ENCODE measurements at places on chromosomes 7 and 10.

DNA sequence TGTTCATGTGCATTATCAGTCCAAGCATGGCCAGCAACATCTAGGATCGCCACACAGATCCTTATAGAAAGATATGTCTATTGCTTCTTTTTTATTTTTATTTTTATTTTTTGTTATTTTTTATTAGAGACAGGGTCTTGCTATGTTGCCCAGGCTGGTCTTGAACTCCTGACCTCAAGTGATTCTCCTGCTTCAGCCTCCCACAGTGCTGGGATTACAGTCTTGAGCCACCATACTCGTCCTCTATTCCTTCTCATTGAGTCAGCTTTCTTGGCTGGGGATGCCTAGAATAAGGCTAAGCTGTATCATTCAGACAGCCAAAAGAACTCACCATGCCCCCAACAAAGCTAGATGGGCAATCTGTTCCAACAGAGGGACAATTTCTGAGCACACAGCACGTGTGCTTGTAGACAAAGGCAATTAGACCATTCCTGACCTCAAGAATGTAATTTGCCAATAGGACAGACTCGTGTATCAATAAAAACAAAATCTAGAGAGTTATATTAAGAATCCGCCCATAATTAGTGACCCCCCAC, 264.0 kb upstream of the NEBL start:
- DNase-seq = no peak

DNA sequence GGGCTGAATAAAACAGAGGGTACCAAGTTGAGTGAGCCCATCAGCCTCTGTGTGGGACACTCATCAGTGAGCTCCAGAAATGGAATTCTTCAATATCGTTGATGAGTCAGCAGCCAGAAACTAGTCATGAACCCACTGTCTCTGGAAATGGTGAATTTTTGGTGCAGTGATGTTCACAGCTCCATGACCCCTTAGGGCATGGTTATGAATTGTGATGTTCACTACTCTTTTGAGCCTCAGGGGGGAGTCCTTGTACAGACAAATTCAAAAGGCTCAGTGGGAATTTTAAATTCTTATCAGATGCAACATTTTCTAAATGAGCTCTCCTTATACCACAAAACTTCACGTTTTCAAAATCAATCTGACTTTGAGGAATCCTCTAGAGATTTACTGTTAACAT, 335.7 kb downstream of the PHTF2 start:
- peak; percentile 93 for DNase-seq

GRCh38 chr10:17004801-17005380, 124.7 kb downstream of the CUBN start:
- no peak for DNase-seq

GRCh38 chr10:60382946-60383681, 6.6 kb downstream of the ANK3 start:
- peak; percentile 35 for DNase-seq

- DNase-seq = no peak
Measured at GRCh38 chr7:37446371-37446770, 2.3 kb downstream of the ELMO1 start.

- DNase-seq = no peak
Measured at GRCh38 chr10:117903854-117904253, 142.9 kb downstream of the RAB11FIP2 start.

Measured in EH (cell line).